H9 (cell line): ENCODE measurements at places on chromosomes 6 and 20.
A peak's percentile ranks its signal among the peaks of the same experiment; 100 is the strongest.

- DNase-seq: no peak
These were observed 23.8 kb downstream of the UST start for GRCh38 chr6:148770408-148771211.

GRCh38 chr6:72182337-72183246 lies 296.2 kb downstream of the RIMS1 start:
- peak; percentile 79 for DNase-seq

- no peak for DNase-seq
These were observed 91.9 kb downstream of the FOXF2 start for GRCh38 chr6:1481286-1481685.

DNA sequence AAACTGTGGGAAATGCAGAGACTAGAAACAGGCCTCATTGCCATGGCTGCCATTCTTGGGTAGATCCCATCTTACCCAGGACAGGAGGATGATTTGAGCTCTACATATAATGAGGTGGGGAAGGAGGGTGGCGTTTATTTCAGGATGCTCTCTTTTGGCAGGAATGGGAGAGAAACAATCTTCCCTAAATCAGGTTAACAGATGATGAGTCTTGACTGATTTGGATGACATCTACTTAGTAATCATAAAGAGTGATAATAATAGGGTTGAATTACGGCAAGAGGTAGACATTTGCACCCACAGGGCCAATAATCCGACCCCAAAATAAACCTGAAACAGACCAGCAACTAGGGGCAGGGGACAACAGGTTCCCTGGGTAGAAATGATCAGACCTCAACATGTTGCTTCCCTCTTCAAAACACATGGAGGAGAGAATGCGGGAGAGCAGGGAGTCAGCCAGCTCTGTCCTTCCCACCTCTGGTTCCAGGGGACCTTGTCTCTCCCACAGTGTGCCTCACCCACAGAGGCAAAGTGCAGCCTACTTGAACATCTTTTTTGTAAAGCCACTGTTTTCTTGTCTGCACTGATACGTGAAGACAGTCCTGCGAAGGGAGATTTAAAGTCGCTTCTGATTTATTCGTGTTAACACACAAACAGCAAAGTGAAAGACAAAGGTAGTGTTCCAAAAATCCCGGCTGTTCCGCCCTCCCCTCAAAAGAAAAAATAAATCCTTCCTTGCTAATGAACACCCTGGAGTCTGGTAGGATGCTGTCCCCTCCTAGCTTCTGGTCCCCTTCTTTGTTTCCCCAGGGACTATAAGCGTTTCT lies 3.9 kb downstream of the FOXQ1 start:
- DNase-seq: no peak
